ENCODE measurements at places on chromosomes 13 and 19.

- no peak for DNase-seq
Measured at GRCh38 chr13:34719060-34719875, 222.8 kb upstream of the NBEA start.

DNA sequence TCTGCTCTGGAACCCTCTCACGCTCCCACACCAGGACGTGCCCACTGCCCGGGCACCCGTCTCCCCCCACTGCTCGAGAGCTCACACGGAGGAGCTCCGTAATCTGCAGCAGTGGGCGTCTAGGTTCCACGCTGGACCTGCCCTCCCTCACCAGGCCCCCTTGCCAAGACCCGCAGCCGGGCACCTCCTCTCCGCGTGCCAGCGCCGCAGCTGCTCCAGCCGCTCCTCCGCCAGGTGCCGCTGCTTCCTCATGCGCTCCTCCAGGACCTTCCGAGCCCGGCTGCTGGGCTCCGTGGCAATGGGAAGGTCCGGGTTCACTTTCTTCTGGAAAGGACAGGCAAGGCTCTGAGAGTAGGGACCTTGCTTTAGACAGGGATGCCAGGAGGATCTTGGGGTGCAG is 35.0 kb upstream of the MATK start:
- no peak for DNase-seq

DNA sequence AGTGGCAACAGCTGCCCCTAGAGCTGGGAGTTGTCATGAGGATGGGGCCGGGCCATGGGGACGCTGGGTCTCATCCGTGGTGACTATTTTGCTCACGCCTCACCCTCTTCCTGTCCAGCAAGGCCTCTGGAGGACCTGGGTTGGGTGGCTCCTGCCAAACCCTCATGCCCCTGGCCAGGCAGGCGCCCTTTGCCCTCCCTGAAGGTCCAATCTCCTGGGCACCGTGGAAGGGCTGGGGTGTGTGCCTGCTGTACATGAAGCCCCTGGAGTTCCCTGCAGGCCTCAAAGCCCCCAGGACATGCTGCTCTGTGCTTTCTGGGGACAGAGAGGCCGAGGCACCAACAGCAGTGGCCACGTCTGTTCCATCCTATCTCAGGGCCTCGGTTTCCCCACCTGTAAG is 13.8 kb downstream of the LRP3 start:
- no peak for DNase-seq

GRCh38 chr13:79936368-79937136 is 404.4 kb downstream of the SPRY2 start:
- no peak for DNase-seq

GRCh38 chr13:109426690-109426990 is 359.7 kb downstream of the IRS2 start:
- DNase-seq: no peak

- no peak for DNase-seq
Measured at GRCh38 chr13:19725320-19725719, 57.4 kb downstream of the PSPC1 start.

DNA sequence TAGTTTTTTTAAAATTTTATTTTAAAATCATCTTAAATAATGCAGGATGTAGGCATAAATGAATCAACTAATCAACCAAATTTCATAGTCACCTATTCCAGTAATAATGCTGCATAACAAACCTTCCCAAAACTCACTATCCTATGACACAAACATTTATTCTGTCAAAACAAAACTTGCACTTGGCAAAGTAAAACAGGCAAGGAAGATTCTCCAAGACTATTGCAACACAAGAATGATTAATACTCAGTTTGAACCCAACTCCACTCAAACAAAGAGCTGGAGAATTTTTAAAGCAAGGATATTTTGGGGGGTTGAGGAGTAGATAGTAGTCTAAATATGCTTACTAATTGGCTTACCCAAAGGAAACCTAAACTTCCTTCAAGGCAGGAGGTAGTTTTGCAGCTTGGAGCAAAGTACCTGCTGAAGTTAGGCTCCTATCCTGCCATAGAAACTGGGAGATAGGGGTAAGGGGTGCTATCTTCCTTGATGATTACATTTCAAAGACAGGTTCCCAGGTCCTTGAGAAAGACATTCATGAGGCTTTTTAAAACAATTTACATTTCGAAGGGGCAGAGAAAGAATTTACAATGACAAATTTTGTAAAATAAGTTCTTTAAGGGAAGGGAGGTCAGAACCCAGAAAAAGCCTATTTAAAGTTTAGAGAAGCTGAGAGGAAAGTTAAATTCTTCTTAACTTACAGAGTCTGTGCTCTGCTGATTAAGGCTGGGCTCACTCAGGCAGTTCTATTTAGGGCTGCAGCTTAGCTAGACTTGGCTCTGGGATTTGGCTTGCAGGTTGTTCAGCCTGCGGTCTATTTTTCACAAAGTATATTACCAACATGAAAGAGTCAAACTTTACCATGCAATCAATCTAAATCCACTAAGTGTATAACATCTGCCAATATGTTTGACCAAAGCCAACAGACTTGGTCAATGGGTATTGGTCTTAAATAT is 549.0 kb downstream of the KCTD12 start:
- DNase-seq: no peak

- peak; percentile 97 for DNase-seq
Measured at GRCh38 chr19:11535792-11536595, 2.7 kb upstream of the CNN1 start.

DNA sequence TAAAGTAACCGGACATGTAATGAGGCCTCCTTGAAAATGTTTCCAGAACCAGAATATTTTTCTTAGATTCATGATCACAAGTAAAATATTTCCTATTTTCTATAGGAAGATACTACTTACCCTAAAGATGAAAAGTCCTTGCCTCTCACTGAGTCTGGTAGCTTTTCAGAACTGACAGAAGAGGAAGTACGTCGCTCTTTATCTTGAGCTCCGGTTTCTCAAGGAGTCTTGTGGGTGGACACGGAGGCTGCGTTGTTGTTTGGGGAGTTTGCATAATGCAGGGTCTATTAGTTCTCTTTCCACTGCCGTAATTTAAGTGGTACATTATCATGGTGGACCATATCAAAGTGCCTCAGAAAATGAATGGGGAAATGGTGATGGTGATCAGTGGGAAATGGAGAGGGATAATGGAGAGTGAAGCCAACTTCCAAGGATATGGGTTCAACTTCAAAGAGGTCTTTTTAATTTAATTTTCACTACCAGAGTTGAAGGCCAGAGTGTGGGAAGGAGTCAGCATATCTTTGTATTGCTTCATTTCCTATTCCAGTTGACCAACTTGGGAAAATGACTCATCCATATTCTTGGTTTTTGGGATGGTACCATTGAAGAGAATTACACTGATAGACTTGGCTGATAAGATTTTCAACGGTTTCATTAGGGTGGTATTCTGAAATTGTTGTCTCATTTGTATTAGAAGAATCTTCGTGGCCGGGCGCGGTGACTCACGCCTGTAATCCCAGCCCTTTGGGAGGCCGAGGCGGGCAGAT is 23.4 kb downstream of the MBD3L2B start:
- no peak for DNase-seq

- DNase-seq: no peak
Measured at GRCh38 chr13:80101040-80101439, 239.9 kb downstream of the SPRY2 start.

- no peak for DNase-seq
Measured at GRCh38 chr19:16750081-16750480, 30.4 kb downstream of the NWD1 start.

DNA sequence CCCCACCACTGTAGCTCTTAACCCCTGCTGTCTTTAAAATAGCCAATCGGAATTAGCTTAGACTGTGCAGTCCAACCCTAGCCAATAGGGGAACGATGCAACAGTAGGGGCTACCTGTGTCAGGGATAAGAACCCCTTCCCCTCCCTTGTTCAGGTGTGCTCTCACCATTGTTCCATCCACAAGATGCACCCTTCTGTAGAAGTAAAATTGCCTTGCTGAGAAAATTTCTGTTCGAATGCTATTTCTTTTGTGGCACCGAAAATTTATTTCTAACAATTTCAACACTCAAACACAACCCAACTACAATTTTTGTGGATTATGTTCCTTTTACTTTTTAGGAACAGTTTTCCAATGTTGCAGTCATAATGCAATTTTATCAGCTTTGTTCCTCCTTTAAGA is 3.6 kb upstream of the ZNF583 start:
- peak; percentile 50 for DNase-seq

DNA sequence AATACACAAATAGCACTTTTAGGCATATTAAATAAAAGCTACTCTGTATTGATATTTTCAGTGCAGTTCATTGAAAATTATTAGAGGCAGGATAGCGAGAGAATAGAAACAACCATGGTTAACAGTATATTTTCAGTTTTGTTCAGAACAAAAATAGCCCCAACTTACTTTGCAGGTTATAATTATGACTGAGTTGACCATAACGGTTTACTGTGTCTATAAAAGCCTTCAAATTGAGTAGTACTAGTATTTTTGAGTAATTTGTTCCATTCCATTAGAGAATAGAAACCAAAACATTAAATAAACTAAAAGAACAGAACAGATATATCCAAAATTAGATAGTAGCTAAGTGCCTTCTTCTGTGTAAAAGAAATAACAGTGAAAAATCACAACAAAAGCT is 1108.4 kb upstream of the PCDH20 start:
- no peak for DNase-seq

DNA sequence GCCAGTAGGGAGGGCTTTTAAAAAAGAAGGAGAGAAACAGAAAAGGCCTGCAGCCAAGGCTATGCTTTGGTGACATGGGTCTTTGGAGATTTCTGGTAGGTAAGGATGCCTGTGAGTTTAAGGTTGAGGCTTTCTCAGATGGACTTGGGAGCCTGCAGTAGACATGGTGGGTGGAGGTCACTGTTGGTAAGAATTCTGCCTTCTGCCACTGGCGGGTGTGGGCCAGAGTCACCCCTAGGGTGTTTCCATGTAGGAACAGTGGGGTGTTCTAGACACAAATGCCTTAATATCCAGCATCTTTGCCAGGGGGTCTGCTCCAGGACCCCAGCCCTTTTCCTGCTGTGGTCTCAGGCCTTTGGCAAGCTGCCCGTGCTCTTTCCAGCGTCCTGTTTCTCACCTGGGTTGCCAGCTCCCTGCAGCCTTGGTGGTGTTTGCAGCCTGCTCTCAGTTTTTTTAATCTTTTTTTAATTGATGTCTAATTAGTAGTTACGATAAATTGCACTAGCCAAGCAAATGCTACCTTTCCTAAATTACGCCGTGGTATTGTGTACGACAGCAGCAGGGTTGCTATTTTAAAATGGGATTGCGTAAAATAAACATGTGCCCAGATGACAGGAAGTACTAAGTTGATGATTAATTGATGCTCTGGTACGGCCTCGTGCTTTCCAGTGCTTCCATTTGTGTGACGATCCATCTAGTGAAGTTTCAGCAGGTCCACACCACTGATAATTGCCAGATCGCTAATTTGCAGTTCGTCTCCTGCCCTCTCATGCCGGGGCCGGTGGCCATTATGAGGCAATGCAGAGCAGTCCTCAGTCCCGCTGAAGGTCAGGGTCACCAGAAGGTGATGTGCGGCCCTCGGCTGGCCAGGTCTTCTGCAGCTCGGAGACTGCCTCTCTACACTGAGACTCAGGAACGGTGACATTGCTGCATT is 35.3 kb upstream of the NPAS1 start:
- no peak for DNase-seq

- peak; percentile 90 for DNase-seq
Measured at GRCh38 chr19:54029930-54030490, 33.7 kb downstream of the VSTM1 start.

GRCh38 chr19:29748996-29749849 is 34.2 kb upstream of the C19orf12 start:
- no peak for DNase-seq

DNA sequence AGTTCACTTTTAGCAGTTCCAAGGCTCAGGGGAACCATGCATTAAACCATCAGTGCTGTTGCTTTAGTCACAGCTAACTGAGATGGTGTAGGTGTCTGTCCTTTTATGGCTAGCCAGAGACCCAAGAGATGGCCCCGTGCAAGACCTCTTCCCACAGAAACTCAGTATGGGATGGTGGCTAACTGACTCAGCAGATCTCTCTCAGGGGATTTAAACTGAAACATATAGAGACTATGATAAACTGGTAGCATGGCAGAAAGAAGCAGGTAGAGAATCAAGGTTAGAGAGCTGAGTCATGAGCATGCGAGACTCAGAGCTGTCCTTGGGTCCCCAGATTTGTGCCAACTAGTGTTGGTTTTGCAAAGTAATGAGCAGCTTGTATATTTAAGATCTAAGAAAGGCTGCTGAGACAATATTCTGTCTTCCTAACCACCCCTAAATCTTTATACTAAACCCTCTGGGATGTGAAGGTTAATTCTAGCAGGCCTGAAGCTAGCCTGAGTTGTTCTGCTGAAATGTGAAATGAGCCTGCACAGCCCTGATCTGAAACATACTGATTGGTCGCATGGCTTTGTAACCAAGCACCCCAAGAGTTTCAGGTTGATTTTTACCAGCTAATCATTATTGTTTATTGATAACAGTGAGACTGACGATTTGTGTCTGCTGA is 6.5 kb upstream of the SCEL start:
- no peak for DNase-seq

GRCh38 chr19:1450735-1451731 is 1.1 kb downstream of the APC2 start:
- DNase-seq: peak; percentile 48

DNA sequence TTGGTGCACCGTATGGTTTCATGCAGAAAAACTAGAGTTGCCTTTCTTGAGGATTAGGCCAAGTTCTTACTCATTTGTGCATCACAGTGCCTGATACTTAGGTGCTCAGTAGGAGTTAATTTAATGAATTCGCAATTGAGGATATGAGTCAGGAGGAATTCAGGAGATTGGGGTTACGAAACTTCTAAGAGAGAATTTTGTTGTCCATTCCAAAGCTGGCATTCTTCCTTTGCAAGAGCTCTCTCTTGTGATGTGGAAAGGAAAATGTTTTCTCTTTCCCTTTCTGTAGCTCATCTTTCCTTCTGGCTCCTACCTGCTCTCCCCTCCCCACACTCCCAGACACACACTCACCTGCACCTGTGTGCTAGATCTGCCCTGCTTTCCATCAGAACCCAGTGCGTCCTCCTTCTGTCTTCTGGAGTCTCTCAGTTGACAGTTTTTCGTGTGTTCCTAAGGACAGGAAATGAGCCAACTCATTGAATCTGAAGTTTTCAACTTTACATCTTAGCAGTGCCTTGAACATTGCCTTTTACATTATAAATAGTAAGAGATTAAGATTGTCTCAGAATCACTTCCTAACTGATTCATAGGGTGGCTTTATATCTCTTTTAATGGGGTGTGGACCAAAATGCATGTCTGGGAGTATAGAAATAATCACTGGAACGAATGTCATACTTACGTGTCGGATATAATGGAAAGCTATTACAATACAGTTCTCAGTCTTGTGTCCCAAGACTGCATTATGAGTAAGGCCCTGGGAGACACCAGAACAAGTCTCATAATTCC is 19.7 kb upstream of the ERCC5 start:
- DNase-seq: no peak

GRCh38 chr13:23671377-23671776 is 101.2 kb downstream of the TNFRSF19 start:
- no peak for DNase-seq
